CD4-positive, alpha-beta T cell (primary cell): ENCODE measurements at places on chromosomes 11 and 22.

- DNase-seq = no peak
Observed at GRCh38 chr11:30426781-30427180, 103.9 kb downstream of the ARL14EP start.

GRCh38 chr11:101323997-101324396 lies 194.4 kb upstream of the PGR start:
- DNase-seq = no peak

- DNase-seq = no peak
Observed at GRCh38 chr11:115168686-115169085, 335.5 kb downstream of the CADM1 start.

DNA sequence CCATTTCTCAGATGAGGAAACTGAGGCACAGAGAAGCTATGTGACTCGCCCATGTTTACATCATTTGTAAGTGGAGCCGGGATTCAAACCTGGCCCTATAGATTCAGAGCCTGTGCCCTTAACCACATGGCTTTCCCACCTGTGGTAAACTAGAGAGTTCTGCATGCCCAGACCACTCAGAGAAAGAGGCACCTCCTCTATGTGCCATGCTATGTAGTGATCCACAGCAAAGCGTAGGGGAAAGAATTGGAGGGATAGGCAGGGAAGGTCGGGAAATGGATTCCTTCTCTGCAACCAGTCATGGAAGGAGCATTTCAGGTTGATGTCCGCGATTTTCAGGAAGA lies 15.4 kb upstream of the POU2AF2 start:
- no peak for DNase-seq

- DNase-seq = no peak
Observed at GRCh38 chr22:27867953-27868731, 50.9 kb downstream of the PITPNB start.

DNA sequence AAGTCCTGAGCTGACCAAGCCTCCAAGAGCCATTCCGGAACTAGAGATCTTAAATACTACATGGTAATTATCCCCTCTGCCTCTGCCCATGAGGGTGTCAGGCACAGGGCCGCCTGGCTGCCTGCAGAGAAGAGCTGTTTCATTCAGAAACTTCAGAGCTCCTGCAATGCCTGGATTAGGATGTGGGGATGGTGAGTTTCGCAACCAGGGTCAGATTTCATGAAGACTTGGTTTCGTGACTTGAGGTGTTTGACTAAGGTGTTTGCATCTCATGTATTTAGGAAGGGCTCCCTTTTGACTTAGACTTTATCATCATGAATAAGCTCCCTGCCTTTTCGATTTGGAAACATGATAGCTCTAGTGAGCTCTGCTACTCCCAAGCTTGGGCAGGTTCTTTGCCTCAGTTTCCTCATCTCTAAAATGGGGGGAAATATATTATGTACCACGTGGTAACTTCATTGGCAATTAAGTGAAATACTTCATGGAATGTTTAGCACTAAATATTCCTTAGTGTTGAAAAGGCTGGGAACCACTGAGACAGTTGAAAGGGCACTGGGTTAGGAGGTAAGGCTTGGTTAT lies 9.1 kb downstream of the TIMP3 start:
- no peak for DNase-seq

DNA sequence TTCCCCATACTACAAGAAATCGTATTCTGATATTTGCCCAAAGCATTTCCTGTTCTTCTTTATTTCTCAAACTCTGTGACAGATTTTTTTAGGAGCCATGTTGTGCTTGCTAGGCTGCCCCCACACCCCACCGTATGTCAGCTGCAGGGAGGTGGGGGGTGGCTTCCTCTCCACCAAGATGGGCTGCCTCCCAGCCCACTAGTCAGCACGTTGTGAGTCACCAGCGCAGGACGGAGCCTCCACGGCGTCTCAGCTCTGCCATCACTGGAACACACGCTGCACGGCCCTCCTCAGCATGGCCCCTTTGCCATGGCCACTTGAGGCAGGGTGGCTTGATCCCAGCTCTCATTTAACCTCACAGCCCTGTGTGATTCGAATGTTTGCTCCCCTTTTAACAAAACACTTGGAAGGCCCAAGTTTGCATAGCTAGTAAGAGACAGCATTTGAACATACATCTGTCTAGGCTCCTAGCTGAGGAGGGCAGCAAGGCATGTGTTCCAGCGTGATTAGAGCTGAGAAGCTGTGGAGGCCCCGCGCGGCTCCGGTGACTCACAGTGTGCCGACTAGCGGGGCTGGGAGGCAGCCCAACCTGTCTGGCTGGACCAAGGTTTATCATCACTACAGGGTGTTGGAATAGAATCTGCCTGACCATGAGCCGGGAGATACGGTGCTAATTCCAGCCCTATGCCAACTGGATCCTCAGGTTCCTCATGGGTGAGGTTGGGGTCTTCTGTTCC lies 180.7 kb upstream of the NCAM1 start:
- no peak for DNase-seq

DNA sequence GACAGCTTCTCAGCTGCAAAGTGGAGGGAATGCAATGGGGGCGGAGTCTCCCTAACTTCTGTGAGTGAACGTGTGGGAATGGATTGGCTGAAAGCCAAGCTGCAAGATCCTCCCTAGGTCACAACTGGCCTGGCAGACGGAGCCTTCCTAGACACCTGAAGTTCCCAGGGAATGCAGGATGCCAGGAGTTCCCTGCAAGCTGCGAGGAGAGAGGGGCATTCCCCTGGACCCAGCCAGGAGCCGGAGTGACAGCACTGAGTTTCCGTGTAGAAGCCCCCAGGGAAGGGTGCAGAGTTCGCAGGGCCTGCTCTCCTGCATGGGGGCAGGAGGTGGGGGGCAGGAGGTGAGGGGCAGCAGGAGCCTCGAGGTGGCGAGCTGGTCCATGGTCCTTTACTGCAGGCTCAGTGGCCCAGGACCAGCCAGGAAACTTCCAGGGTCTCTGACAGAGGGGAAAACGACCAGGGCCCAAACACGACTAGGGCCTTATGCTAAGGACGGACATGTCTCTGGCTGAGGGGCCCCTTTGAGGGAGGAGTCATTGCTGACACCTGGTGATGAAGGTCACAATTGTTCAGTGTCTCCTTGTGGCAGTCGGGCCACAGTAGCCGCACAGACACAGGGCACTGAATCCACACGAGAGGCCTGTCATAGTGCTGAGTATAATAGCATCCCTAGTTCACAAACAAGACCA lies 141.4 kb downstream of the FBXO7 start:
- DNase-seq = no peak

- no peak for DNase-seq
Observed at GRCh38 chr11:2724653-2725367, 25.0 kb upstream of the KCNQ1OT1 start.

- DNase-seq = no peak
Observed at GRCh38 chr22:17117400-17117799, 3.8 kb downstream of the TMEM121B start.

- no peak for DNase-seq
Observed at GRCh38 chr11:57834852-57835251, 73.2 kb downstream of the CTNND1 start.

DNA sequence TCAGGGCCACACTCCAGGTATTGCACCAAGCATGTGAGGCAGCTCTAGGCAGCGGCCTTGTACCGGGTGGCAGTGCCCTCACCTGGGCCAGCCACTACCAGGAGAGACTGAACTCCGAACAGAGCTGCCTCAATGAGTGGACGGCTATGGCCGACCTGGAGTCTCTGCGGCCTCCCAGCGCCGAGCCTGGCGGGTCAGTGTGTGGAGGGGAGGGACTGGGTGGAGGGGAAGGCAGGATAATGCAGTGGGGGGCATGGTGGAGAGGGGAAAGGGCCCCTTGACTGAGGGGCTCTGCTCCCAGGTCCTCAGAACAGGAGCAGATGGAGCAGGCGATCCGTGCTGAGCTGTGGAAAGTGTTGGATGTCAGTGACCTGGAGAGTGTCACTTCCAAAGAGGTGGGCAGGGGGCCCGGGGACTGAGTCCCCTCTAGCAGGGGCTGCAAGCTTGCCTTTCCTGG lies 4.2 kb downstream of the SSH3 start:
- no peak for DNase-seq

DNA sequence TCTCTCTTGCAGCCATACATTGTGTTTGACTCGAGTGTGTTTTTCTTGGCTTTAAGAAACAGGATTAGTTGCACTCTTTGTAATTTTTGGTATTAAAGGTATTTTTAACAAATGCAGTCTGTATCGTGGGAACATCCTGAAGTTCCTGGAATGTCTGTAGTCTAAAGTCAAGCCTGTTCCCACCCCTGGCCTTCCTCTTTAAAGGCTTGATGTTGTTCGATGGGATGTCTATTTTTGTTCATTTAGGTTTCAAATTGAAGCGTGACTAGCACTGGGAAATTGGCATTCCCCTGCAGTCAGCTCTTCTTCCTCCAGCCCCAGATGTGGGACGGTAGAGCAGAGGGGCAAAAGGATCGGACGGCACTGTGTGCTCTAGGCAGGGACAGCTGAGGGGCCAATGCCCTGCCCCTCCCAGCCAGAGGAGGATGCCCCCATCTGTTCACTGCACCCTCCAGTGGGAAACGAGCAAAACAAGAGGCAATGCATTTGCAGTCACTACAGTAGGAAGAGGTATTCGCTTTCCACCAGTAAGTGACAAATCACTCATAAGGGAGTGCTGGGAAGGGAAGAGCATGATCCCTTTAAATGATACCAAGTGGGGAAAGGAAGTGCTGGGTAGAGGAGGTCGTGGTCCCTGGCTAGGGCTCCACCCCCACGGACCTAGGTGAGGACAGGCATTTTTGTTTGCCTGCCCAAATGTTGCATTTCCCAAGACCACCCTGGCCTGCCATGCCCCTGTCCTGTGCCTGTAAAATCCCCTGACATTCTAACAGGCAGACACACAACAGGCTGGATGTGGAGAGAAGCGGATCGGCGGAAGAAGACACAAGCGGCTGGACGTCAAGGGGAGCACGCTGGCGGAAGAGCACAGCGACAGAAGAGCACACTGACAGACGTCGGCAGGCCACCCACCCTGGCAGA lies 47.4 kb upstream of the SEPTIN5 start:
- no peak for DNase-seq

DNA sequence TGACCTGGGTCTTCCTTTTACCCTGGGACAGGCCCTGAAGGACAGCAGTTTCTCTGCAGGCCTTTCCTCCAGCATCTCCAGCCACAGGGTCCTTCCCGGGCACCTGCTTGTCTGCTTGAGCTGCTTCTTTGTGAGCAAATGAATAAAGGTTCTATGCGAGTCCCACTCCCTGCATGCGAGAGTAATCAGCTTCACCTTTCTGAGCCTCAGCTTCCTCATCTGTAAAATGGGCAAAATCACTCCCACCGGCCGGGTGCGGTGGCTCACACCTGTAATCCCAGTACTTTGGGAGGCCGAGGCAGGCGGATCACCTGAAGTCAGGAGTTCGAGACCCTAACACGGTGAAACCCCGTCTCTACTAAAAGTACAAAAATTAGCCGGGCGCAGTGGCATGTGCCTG lies 31.1 kb downstream of the IFT27 start:
- DNase-seq = no peak

DNA sequence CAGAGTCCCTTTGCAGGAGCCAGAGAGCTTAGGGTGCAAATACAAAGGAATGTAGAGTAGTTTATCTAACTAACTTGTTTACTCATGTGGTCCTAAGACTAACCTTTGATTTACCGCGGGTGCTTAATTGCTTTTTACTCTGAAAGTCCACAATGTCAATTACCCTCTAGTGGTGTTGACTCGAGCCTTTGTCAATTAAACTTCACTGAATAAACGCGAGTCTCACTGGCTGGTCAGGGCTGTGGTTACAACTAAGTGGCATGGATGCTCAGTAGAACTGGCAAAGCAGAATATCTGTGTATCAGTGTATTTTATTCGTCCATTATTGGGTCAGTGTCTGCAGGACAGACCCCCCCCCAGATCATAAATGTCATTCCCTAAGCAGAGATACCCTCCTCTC lies 181.7 kb downstream of the OR4C45 start:
- no peak for DNase-seq

GRCh38 chr11:8584082-8584481 lies 9.9 kb downstream of the STK33 start:
- DNase-seq = no peak

- no peak for DNase-seq
Observed at GRCh38 chr11:92501066-92501739, 276.6 kb downstream of the FAT3 start.

DNA sequence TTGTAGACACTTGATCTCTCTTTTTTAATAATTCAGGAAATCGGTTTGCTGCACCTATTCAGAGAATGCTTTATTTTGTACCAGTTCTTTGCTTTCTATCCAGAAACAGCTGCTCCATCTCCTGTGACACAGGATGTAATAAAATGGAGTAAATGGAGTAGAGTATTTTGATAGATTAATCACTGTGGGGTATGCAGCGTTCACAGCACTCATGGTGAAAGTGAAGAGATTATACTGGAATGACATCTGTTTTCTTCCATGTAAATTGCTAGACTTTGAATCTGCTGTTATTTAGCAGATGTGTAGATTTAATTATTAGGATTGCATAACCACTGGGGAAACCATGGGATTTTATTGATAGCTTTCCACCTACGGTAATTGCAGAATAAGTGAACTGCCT lies 227.3 kb upstream of the ARHGAP42 start:
- no peak for DNase-seq

DNA sequence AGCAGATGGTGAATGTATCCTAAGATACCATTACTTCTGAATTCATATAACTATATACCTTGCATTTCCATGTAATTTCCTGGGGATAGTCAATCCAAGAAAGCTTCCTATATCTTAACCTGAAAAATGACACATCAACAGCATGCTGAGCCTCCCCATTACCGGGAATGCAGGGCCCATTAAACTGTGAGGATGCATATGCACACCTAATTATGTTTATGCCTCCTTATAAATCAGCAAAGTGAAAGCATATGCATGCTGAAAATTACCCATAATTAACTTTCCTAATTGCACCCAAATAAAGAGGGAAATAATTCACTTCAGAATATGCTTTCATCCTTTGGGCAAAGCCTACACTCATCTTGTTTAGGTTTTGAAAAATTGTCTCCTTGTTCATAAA lies 663.0 kb downstream of the KCNA4 start:
- DNase-seq = no peak

DNA sequence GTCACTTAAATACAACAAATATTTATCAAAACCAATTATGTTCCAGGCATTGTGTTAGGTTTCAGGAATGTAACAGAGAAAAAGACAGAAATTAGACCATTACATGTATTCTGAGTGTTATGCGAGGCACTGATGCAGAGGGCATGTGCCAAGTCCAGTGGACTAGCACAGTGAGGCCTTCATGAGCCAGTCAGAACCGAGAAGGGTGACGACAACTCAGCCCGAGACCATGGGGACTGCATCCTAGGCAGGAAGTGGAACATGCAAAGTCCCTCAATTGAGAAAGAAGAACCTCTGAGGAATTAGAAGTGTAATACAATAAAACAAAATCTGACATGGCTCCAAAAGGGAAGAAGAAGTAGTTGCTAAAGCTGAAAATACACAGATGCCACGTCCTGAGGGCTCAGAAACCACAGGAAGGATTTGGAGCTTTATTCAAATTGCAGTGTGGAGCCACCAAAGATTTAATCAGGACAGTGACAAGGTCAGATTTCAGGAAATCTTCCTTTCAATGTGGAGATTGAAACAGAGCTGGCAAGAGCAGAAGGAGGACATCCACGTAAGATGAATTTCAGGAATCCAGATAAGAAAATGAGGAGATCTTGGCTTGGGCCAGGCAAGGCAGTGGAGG lies 529.6 kb downstream of the NTM start:
- no peak for DNase-seq
